ENCODE measurements at places on chromosomes 7 and 10. TPM values are rescaled to one million over a fixed set of nuclear protein-coding genes. Genes with fewer than 3 reads are reported as not detected.
A peak's percentile ranks its signal among the peaks of the same experiment; 100 is the strongest.

BTBD16 gene
- total RNA-seq = not detected

CYP2C18 gene
- total RNA-seq = 0.36 TPM

HBP1 gene
- 42.2 TPM for total RNA-seq

ZNF487 gene
- total RNA-seq = 2.3 TPM

BAIAP2L1 gene
- total RNA-seq = 6.1 TPM

FGFBP3 gene
- total RNA-seq = 1.2 TPM

DNA sequence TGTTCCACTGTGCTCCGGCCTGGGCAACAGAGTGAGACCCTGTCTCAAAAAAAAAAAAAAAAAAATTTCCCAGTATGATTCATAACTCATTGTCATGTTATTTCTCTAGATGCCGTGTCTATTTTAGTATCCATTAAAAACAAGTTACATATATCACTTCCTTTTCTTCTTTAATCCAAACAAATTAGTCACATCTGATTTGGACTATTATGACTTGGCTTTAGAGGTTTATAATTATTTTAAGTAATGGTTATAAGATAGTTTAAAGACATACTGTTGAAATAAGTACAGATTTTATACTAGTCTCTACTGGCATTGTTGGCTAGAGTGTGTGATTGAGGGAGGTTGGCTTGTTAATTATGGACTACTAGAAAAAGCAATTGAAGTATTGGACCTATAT is 53.3 kb downstream of the ZMYND11 start:
- no peak for DNase-seq

DNA sequence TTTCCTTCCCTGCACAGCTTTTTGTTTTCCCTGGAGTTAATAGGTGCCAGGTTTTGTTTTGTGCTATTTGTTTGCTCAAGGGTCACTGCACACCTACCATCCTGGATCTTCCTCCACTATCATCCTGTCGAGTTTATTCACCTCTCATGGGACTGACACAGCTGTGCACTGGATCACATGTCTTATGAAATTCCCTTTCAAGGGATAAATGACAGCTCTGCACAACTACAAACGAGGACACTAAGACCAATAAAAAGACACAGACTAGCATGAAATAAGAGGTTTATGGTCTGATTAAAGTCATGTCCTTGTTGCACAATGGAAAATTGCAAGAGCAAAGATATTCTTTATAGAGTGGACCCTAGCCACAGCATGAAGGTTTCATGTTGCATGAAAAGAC is 76.7 kb upstream of the SFMBT2 start:
- DNase-seq = no peak

- no peak for DNase-seq
Observed at GRCh38 chr7:36875794-36876193, 151.5 kb upstream of the AOAH start.

DNA sequence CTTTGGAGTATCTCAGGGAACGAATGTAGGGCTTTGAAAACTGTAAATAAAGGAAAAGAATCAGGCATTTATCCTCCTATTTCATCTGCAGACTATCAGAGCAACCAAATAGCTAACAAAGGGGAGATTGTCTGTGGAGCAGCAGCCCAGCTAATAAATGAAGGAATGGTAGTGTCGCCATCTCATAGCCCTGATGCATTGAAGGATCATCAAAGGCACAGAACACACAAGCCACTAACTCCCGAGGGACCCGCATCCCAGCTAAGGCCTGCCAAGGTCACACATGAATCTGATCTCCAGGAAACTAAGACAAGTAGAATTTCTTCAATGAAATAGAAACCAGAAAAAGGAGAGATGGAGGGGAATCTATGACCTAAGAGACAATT is 38.2 kb downstream of the CALML5 start:
- no peak for DNase-seq

GRCh38 chr7:67773081-67773480 is 776.4 kb downstream of the TYW1 start:
- DNase-seq = no peak

DNA sequence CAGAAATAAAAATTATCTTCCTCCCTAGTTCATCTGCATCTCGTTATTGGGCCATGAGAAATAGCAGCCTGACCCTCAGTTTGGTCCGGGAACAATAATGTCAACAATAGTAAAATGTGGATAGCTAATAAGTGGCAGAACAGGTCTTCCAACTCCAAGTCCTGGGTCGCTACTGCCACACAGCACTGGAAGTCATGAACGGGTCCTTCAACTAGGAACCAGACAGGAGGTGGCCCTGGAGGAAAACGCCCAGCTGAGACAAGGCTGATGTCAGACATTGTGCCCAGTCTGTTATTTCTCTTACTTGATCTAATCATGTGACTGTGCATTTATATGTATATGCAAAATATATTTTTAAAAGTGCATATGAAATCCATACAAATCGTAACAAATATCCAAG is 51.8 kb downstream of the PYROXD2 start:
- DNase-seq = no peak

- no peak for DNase-seq
Observed at GRCh38 chr10:110784198-110784597, 87.5 kb upstream of the PDCD4 start.

DNA sequence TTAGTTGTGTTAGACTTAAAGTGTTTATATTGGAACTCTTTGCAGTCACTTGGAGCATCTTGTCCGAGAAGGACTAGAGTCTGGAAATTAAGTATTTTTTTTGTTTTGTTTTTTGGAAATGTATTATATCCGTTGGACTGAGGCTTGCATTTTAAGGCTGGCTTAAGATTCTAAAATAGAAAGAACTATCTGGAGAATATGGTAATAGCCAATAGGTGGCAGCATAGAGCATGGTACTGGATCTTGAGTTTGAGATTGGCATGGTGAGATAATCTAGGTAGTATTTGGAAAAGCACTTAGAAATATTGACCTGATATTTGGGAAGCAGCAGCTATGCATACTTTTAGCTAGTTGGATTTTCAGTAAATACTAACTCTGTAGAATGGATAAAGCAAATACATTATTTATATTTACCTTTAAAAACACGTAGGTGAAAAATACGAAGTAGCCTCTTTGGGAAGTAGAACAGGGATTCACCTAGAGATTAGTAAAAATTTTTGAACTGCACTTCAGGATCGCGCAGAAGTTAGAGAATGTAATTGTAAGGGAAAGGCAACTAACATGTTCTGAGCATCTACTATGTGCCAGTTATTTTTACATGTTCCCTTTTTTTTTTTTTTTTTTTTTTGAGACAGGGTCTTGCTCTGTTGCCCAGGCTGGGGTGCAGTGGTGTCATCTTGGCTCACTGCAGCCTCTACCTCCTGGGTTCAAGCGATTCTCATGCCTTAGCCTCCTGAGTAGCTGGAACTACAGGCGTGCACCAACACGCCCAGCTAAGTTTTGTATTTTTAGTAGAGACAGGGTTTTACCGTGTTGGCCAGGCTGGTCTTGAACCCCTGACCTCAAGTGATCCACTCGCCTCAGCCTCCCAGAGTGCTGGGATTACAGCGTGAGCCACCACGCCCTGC is 78.6 kb downstream of the LCOR start:
- peak; percentile 29 for DNase-seq

DNA sequence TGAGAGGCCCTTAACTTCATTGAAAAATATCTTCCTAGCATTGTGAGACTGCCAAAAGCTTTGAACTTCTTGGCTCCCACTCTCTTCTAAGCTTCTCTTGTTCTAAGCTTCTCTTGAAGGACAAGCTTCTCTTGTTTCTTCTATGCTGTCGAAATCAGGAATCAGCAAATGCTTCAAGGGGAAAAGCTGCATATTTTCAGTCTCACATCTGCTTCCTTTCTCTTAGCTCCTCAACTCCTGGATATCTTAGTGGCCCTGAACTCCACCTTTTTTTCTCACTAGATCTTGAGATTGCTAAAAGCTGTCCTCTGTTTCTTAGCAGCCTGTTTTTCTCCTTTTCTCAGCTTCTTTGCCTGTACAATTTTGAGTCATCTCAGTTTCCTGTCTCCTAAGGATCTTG is 73.0 kb downstream of the NEUROD6 start:
- DNase-seq = no peak

GRCh38 chr10:130362308-130362761 is 226.1 kb downstream of the GLRX3 start:
- DNase-seq = no peak

- no peak for DNase-seq
Observed at GRCh38 chr7:54672519-54672918, 86.5 kb downstream of the SEC61G start.

- no peak for DNase-seq
Observed at GRCh38 chr10:72013202-72013945, 49.2 kb downstream of the CHST3 start.

GRCh38 chr10:5890452-5890915 is 441 bp downstream of the FBH1 start:
- peak; percentile 48 for DNase-seq

GRCh38 chr10:118865998-118866693 is 111.4 kb upstream of the CACUL1 start:
- DNase-seq = no peak

DNA sequence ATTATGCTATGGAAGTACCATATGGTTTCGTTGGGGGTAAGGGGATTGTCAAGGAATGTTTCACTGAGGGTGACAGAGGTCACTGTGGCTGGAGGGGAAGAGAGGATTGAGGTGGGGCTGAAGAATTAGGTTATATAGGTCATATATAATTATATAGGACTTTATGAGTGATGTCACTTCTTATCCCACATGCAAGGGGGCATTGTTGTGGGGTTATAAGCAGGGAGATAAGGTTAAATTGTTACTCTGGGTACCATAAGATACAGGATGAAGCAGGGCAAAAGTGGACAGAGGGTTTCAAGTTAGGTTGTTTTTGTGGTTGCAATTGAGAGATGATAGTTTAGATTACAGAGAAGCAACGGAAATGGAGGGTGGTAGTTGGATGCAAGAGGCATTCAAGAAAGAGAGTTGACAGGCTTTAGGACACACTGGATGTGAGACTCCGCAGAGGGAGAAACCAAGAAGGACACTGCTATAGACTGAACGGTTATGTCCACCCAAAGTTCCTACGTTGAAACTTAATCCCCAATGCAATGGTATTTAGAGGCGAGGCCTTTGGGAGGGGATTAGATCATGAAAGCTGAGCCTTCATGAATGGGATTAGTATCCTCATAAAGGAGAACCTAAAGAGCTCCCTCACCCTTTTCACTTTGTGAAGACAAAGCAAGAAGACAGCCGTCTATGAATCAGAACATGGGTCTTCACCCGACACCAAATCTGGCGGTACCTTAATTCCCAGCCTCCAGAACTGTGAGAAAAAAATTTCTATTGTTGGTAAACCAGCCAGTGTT is 7.0 kb upstream of the PRR15 start:
- DNase-seq = no peak

DNA sequence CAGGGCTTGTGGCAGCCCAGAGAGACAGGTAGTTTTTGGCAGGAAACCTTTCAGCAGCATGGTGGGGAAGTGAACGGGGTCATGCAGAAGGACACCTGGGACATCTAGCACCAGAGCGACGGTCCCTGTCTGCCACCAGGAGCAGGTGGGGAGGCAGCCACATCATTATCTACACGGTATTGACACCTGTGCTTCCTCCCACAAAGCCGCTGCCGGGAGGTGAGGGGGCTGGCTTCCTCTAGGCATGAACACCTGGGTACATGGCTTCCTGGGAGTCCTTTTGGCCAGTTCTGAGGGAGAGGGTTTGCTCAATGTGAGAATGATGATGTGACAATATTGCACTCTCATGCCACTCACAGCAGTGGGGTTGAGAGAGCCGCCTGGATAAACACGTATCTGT is 275.2 kb downstream of the ACTR3B start:
- DNase-seq = no peak

DNA sequence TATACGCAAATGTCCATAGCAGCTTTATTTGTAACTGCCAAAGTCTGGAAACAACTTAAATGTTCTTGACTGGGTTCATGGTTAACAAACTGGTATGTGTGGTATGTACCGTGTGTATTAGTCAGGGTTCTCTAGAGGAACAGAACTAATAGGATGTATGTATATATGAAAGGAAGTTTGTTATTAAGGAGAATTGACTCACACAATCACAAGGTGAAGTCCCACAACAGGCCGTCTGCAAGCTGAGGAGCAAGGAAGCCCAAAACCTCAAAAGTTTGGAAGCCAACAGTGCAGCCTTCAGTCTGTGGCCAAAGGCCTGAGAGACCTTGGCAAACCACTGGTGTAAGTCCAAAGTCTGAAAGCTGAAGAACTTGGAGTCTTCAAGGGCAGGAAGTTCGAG is 66.8 kb downstream of the TMEM168 start:
- DNase-seq = no peak

DNA sequence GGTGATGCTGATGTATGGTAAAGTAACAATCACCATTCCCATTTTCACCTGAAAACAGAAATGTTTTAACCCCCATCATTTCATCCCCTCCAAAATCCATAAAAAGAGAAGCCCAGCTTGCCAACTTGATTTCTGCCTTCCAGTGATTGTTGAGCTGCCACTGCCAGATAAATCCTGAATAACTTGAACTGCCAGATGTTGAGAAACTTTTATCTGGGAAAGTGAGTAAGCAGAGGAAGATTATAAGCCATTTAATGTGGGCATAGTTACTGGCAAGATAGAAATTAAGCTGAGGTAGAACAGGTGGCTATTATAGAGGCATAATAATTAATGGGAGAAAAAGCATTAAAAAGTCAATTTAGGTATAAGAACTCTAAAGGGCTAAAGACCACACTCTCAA is 534.1 kb downstream of the ANKRD7 start:
- DNase-seq = no peak

Measured in activated naive CD4-positive, alpha-beta T cell treated with anti-CD3 and anti-CD28 coated beads for 36 hours (primary cell).